ENCODE measurements at places on chromosomes 13 and 19.

- DNase-seq, result no peak
These were observed 8.7 kb downstream of the IFNL1 start for GRCh38 chr19:39304701-39305571.

DNA sequence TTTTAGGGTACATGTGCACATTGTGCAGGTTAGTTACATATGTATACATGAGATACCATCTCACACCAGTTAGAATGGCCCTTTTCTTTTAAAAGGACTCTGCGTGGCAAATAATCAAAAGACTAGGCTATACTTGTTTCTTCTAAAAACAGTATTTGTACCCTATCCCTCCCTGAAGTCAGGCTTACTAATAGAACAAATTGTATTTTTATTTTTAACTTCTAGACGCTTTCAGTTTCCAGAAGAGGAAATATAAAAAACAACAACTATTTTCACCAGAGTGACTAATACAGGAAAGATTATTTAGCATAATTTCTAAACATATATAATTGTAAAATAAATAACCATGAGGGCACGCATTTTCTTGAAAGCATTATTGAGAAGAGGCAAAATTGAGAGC lies 83.6 kb downstream of the ITGBL1 start:
- DNase-seq, result no peak

DNA sequence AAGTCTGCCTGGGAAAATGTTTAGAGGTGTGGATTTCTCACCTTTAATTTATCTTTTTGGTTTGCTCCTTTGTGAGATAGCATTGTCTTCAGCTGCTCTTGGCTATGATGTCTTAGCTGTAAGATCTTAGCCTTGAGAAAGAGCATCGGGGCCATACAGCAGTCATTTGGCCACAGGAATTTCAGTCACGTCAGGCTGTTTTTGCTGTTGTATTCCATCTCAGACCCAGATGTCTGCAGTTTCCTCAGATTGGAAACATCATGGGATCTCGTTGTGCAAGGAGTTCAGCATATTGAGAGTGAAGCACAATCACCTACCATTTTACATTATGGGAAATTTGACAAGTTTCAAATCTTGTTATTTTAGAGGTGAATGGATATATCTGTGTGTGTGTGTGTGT lies 89.3 kb upstream of the C1QTNF9B start:
- DNase-seq, result no peak

DNA sequence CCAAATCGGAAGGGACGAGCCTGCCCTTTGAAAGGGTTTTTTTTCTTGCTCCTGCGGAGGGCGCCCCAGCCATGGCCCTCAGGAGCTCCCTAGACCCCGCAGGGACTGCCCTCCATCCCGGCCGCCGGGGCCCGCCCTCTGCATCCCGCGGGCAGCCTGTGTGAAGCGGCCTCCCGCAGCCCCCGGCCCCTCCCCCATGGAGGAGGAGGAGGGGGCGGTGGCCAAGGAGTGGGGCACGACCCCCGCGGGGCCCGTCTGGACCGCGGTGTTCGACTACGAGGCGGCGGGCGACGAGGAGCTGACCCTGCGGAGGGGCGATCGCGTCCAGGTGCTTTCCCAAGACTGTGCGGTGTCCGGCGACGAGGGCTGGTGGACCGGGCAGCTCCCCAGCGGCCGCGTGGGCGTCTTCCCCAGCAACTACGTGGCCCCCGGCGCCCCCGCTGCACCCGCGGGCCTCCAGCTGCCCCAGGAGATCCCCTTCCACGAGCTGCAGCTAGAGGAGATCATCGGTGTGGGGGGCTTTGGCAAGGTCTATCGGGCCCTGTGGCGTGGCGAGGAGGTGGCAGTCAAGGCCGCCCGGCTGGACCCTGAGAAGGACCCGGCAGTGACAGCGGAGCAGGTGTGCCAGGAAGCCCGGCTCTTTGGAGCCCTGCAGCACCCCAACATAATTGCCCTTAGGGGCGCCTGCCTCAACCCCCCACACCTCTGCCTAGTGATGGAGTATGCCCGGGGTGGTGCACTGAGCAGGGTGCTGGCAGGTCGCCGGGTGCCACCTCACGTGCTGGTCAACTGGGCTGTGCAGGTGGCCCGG lies 815 bp downstream of the MAP3K10 start:
- DNase-seq, result no peak

- DNase-seq, result no peak
These were observed 28.5 kb downstream of the RFC3 start for GRCh38 chr13:33846303-33847062.

GRCh38 chr13:97878431-97879375 lies 74.8 kb upstream of the IPO5 start:
- DNase-seq, result no peak

GRCh38 chr19:33767898-33768413 lies 28.7 kb upstream of the KCTD15 start:
- DNase-seq, result no peak
